ENCODE measurements at places on chromosomes 1 and 21.
A peak's percentile ranks its signal among the peaks of the same experiment; 100 is the strongest.

- no peak for DNase-seq
Measured at GRCh38 chr1:41898191-41898713, 20.5 kb downstream of the HIVEP3 start.

GRCh38 chr1:24459551-24460266 lies 42.9 kb upstream of the RCAN3 start:
- no peak for DNase-seq

- no peak for DNase-seq
Measured at GRCh38 chr1:88608139-88608943, 75.7 kb upstream of the PKN2 start.

- no peak for DNase-seq
Measured at GRCh38 chr1:99239690-99240089, 24.6 kb upstream of the PLPPR4 start.

DNA sequence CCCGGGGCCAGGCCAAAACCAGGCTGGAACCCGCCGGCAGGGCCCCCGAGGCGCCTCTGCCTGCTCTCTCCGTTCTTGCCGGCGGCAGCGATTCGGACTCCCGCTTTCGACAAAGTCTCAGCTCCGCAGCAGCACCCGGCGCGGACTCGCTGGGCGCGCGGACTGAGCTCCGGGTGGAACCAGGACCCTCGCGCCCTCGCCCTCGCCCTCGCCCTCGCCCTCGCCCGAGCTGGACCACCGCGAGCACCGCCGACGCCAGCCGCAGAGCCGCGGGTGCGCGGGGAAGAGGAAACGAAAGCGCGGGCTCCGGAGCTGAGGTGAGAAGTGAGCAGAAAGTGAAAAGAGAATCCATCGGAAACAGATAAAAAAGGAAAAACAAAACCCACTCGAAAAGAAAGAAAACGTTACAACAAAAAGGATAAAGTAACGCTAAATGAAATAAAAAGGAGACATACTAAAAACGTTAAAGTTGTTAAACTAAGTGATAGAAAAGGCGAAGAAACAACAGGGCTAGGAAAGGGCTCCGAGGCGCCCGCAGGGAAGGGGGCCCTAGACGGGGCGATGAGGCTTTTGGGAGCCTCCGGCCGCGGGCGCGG lies 64.9 kb downstream of the MEF2D start:
- no peak for DNase-seq

GRCh38 chr1:150162862-150163706 lies 13.4 kb downstream of the PLEKHO1 start:
- peak; percentile 37 for DNase-seq

DNA sequence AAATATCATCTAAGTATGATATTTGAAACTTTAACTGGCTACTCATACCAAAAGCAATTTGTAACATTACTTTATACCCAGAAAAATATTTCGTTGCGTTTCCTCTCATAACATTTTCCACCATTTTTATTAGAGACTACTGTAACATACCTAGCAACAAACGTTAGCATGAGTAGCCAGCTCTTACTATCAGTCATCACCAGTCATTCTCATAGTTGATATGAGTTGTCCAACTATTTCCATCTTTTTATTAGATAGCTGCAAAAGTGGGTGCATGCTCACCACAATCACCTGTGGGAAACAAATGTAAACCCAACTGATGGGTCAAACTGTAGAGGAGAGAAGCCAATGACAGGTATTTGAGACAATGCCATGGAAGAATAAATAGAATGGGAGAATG lies 114.6 kb downstream of the AKT3 start:
- DNase-seq: no peak

DNA sequence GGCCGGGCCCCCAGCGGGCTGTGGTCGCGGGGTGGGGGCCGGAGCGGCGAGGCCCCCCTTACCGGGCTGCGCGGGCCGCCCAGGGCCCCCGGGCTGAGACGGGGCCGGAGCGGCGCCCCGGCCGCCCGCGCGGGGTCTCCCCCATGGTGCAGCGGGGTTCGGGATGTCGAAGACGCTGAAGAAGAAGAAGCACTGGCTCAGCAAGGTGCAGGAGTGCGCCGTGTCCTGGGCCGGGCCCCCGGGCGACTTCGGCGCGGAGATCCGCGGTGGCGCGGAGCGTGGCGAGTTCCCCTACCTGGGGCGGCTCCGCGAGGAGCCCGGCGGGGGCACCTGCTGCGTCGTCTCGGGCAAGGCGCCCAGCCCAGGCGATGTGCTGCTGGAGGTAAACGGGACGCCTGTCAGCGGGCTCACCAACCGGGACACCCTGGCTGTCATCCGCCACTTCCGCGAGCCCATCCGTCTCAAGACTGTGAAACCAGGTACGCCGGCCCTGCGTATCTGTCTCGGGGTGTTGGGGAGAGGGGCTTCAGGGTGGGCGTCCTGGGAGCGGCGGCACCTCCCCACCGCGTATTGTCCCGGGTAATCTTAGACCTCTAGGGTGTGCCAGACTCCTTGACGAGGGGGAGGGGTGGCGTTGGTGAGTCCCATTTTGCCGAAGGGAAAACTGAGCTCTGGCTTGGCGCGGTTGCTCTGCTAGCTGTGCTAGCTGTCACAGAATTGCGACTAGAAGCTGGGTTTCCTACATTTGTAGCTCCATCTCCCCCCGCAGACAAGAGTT lies 745 bp downstream of the MAGI3 start:
- DNase-seq: no peak

DNA sequence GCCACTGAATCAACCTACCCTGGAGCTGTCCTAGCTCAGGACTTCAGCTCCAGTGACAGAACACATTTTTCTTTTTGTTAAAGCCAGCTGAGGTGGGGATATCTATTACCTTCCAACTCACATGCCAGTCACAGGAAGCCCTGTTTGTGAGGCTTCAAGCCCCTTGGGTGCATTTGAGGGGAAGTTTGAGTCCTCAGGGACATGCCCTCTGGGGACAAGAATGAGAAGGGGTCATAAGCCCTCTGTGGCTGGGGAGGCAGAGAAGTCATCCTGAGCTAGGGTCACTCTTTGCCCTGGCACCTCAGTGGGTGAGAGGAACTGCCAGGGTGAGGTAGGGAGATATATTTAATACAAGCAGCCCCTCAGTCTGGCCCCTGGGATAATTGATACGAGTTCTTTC lies 33.5 kb upstream of the CLDN14 start:
- no peak for DNase-seq

- DNase-seq: no peak
Measured at GRCh38 chr1:50704126-50704525, 255.9 kb downstream of the FAF1 start.

DNA sequence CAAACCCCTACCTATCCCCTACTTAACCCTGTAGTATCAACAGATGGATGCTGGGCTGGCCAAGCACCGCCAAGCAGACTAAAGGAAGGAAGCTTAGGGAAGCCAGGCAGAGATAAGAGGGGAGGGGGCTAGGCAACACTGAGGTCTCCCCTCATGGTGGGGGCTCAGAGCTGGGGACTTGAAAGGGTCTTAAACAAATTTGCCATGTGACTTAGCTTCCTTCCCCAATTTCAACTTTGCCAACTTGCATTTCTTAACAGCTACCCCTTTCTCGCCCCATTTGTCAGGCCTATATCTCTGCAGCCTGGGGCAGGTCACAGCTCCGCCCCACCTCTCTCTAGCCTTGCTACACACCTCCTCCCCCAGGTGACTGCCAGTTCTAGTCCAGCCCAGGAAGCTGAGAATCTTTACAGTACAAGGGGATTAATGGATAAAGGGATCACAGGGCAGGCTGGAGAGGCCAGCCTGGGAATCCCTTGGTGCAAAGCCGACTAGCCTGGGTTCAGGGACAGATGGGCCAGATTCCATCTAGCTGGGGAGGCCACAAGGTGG lies 3.4 kb downstream of the KIF21B start:
- no peak for DNase-seq

- no peak for DNase-seq
Measured at GRCh38 chr1:17802945-17803344, 47.8 kb downstream of the ACTL8 start.

GRCh38 chr1:69283516-69283915 lies 284.2 kb upstream of the LRRC7 start:
- DNase-seq: no peak

- DNase-seq: no peak
Measured at GRCh38 chr1:18581420-18581880, 49.2 kb upstream of the PAX7 start.

- DNase-seq: no peak
Measured at GRCh38 chr1:167789501-167789900, 67.7 kb downstream of the MPZL1 start.

DNA sequence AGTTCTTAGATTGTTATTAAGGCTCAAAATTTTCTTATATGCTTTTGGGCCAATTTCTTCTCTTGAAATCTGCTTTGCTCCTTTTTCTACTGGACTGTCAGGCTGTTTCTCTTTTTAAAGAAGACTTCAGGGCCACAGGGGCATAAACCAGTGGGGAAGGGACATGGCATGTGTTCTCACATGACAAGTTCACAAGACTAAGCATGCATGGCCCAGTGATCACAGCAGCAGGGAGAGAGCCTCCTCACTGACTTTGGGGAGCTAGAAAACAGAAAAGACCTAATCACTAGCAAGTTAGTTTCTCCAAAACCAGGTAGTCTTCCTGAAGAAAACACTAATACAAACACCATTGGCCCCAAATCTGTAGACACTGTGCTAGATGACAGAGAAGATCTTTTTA lies 64.8 kb downstream of the RAB3GAP2 start:
- no peak for DNase-seq

GRCh38 chr1:26745191-26745590 lies 42.6 kb upstream of the PIGV start:
- no peak for DNase-seq

- no peak for DNase-seq
Measured at GRCh38 chr1:94701796-94702441, 118.2 kb upstream of the SLC44A3 start.

DNA sequence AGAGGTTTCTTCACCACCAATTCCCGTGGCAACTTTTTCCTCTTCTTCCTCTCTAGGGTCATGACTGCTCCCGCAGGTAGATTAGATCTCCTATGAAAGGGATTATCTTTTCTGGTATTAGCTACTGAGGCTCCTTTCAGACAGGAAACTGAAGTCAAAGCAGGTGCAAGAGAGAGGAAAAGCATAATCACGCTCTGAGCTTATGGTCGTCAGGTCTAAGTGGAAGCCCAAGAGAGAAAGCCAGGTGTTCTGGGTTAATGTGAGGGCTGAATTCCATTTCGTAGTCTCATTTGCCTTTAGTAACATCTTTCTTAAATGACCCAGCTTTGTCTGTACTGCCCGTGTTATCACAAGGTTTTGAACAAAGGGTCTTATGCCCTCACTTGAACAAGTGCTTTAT lies 8.3 kb upstream of the MAP3K21 start:
- no peak for DNase-seq

GRCh38 chr1:32201011-32201855 lies 838 bp downstream of the CCDC28B start:
- DNase-seq: no peak

- DNase-seq: no peak
Measured at GRCh38 chr1:241048622-241049021, 308.4 kb downstream of the RGS7 start.

- DNase-seq: no peak
Measured at GRCh38 chr1:221912230-221912629, 170.3 kb upstream of the DUSP10 start.

DNA sequence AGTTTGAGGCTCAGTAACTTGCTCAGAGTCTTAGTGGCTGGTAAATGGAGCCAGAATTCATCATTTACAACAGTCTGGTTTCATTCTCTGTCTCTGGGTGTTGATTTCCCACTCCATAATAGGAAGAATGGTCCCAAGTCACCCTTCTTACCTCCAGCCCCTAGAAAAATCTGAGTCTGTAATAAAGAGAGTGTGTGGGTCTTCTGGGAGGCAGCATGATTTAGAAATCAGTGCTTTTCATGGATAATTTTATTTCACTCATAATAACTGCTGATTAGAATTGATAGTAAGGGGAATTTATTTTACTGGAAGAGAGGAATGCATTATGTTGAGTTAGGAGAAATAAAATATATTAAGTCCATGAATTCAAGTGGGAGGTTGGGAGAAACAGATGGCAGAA lies 2.1 kb downstream of the PLA2G2D start:
- DNase-seq: no peak

DNA sequence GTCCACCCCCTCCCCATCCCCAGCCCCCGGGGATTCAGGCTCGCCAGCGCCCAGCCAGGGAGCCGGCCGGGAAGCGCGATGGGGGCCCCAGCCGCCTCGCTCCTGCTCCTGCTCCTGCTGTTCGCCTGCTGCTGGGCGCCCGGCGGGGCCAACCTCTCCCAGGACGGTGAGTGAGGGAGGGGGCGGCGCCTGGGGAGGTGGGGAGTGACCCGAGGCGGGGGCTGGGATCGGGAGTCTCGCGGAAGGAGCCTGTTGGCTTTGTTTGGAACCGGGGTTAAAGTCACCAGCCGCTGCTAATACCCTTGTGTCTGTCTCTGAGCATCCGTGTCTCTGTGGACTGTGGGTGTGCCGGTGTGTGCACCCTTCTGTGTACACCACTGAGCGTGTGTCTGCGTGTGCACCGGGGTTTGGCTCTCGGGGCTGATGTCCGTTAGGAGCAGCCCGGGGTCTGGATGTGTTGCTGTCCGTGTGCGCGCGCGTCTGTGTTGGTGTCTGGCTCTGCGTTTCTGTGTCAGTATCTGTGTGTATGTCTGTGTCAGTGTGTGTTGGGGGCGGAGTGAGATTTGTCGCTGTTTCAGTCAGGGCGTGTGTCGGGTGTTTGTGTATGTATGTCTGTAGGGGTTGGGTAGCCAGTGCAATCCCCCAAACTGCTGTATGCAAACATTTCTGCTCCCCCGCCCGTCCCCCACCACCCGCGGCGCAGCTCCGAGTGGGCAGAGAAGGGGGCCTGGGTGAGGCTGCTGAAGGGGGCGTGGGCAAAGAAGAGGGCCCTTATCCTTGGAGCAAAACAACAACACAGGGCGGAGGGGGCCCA lies 480 bp downstream of the CADM3 start:
- DNase-seq: peak; percentile 65

- DNase-seq: no peak
Measured at GRCh38 chr1:210797422-210797821, 336.5 kb downstream of the KCNH1 start.

- DNase-seq: no peak
Measured at GRCh38 chr1:5632224-5632623, 360.0 kb downstream of the NPHP4 start.

GRCh38 chr1:201226859-201227488 lies 36.4 kb downstream of the IGFN1 start:
- no peak for DNase-seq

GRCh38 chr1:20775700-20776099 lies 11.4 kb downstream of the HP1BP3 start:
- DNase-seq: no peak

- DNase-seq: no peak
Measured at GRCh38 chr1:186865253-186865652, 36.5 kb downstream of the PLA2G4A start.

GRCh38 chr1:59444520-59444919 lies 147.6 kb downstream of the FGGY start:
- DNase-seq: no peak

- no peak for DNase-seq
Measured at GRCh38 chr1:32759521-32759981, 57.0 kb upstream of the SYNC start.

GRCh38 chr1:4312024-4312423 lies 342.4 kb upstream of the AJAP1 start:
- no peak for DNase-seq

Data from nucleus accumbens (tissue), 56 donors.